ENCODE measurements at places on chromosomes 7 and 10. TPM values are rescaled to one million over a fixed set of nuclear protein-coding genes. Genes with fewer than 3 reads are reported as not detected.

GRCh38 chr7:108007762-108008161 is 4.8 kb upstream of the LAMB1 start:
- no peak for DNase-seq

DNA sequence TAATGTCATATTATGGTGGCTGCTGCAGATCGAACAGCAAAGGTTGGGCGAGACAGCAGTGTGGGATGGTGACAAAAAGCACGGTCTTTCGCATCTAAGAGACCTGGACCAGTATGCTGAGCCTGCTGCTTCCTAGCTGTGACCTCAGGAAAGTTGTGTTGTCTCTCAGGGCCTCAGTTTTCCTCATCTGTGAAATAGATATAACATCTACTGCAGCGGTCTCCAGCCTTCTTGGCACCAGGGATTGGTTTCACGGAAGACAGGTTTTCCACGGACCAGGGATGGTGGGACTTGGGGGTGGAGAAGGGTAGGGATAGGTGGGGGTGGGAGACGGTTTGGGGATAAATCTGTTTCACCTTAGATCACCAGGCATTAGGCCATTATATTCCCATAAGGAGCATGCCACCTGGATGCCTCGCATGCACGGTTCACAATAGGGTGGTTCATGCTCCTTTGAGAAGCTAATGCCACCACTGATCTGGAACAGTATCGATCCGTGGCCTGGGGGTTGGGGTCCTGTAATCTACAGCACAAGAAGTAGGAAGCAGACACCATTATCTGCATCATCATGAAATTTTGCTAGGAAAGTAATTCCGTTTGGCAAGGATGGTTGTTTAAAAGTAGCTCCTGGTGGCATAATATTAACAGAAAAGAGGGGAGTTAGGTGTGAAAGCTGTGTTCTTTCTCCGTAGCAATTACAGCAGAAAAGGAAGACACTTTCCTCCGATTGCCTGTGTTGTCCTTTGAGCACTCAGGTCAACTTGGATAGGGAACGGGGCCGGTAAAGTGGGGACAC is 10.8 kb downstream of the KLF6 start:
- DNase-seq, result no peak

DNA sequence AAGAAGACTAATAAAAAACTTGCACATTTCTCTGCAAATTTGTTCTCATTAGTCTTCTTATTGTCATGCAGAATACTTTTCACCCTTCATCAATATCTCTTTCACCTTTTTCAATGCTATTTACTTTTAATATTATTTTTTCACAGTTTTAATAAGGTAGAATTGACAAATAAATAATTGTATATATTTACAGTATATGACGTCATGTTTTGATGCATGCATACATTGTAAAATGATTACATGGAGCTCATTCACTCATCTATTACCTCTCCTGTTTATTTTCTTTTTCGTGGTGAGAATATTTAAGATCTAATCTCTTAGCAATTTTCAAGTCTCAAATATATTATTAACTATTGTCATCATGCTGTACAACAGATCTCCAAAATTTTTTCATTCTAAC is 658.2 kb upstream of the MKI67 start:
- no peak for DNase-seq

- DNase-seq, result no peak
Observed at GRCh38 chr7:135164357-135165061, 6.0 kb downstream of the CYREN start.

DNA sequence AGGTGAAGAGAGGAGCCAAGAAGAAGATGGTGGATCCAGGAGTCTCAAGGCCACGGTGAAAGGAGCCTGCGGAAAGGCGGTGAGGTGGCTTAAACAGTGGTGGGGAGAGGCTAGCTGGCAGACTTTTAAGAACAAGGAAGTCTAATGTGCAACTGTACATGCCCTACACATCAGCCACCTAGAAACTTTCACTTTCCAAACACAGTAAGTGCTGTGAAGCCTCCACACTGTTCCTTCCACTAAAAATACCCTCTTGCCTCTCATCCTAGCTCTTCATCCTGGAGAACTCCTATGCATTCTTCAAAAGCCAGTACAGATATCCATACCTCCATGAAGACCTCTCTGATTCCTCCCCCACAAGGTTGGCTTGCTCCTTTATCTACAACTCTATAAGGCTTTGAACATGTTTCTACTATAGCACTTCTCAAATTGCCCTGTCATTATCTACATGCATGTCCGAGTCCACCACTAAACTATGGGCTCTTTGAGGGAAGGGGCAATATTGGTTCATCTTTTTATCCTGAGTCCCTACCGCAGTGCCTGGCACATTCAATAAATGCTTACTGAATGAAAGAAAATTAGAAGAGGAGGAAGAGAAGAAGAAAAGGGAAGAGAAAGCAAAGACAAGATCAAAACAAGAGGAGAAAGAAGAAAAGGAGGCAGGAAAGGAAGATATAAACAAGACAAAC is 54.2 kb downstream of the DNAJC12 start:
- DNase-seq, result no peak

GRCh38 chr7:128121711-128122530 is 90.7 kb upstream of the LRRC4 start:
- no peak for DNase-seq

DNA sequence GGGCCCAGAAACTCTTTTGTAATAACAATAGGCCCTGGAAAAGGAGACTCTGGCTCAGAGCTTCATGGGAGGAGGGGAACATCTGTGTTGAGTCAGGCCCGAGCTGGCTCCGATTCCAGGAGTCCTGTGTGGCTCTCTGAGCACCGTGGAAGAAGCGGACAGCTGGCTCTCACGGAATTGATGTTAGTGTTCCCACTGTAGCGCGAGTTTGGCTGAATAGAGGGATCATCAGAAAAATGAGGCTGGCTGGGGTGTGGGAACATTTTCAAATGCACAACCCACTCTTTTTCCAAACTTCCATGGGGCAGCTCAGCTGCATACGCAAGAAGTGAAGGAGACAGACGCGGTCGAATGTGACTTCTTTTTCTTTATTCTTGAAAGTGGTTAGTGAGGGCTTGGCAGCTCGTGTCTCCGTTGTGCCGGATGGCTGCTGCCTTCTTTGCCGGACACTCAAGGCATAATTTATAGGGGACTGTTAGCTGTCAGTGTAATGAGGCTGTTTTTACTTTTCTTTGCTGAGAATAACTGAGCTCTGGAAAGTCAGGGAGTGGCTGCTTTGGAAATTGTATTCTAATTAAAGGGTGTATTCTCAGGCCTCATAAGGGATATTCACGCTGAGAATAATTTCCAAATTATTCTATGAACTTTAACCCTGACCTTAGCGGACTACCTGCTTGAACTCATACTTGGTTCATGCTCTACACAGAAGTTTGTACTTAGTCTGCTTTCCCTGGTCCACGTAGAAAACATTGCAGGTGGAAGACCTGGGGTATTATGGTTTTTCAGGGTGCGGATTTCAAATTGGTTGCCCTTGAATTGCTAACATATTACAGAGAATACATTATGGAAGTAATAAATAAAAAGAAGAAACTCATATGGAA is 23.1 kb downstream of the MDFIC start:
- no peak for DNase-seq

DNA sequence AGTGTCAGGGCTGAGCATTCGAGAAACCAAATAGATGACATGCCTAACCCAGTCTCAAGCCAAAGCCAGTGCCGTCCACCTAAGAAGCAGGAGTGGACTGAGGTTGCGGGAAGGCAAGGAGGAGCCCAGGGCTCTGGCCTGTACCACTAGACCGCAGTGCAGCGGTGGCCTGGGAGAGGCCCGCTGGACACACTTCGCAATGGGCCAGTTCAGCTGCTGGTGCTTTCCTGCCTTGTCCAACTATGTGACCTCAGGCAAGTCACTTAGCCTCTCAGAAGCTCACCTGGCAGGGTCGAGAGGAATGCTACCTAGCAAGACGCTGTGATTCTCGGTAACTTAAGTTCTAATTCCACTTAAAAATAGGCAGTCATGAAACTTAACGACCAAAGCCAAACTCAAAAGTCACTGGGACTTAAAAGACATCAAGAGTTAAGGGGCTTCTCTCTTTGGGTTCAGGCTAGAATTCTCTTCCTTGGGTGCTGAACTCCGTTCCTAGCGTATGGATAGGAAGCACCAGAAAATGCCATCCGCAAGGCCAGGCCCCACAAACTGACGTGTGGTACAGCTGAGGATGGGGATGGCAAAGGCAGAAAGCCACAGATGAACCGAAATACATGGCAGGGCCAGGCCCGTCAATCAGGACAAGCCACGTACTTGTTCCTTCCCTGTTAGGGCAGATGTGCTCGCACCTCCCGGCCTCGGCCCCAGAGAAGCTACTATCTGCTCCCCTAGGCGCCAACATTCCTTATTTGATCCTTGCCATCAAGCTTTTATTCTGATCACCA is 34.2 kb downstream of the CTBP2 start:
- no peak for DNase-seq

DNA sequence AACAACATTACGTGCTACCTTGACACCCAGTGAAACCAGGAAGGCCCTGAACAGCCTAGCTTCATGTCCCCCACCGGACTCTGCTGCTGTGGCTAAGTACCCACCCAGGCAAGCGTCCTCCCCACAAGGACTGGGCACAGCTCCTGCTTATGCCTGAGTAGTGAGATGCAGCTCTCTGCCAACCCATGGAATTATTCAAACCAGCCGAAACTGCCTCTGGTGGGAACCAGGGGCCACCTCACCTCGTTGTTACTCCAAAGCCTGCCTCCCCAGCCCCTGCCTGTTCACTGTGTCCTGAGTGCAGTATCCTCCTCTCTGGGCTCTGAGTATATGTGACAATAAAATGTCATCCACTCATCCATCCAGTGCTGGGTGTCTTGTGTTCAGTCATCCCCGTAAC is 52.4 kb downstream of the CAMK2B start:
- no peak for DNase-seq

DNA sequence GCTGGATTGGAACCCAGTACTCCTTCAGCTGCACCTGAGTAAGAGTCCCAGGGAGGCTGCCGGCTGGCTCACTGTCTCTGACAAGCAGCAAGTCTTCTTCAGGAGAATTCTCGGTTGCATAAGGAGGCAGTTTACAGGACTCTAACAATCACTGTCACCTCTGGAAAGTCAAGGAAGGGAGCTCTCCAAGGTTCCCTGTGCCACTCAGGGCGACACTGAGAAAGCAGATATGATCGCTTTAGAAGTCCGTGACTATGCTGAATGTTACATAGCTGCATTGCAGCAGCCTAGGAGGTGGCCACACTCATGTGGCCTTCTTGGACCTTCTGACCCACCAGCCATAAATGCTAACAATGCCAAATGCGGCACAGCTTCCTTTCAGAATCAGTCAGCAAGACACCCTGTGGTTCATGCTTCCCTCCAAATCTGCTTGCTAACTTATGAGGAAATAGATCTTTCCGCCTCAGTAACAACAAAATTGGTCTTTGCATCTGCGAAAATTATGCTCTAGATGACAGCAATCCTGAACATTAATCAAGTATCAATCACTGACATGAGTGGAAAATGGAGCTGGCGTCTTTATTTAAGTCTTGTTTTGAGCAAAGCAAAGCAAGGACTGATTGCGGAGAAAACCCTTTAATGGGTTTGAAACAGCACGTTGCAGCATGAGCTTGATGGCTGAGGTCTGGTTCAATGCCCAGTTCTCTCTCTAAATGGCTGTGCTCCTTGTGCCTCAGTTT is 132.9 kb downstream of the ATXN7L1 start:
- DNase-seq, result no peak

GRCh38 chr7:27128776-27129728 is 1.5 kb downstream of the HOXA4 start:
- no peak for DNase-seq

- no peak for DNase-seq
Observed at GRCh38 chr7:111132833-111133232, 41.9 kb downstream of the LRRN3 start.

- DNase-seq, result no peak
Observed at GRCh38 chr10:74955796-74956195, 129.4 kb downstream of the KAT6B start.

DNA sequence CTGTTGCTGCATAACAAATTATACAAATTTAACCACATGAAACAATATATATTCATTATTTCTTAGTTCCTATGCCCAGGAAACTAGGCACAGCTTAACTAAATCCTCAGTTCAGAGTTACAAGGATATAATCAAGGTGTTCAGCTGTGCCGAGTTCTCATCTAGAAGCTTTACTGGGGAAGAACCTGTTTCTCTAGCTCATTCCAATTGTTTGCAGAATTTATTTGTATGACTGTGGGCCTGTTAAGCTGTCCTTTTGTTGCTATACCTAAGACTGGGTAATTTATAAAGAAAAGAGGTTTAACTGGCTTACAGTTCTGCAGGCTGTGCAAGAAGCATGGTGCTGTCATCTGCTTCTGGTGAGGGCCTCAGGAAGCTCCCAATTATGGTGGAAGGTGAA is 21.8 kb upstream of the MDFIC start:
- DNase-seq, result no peak

- no peak for DNase-seq
Observed at GRCh38 chr7:82697897-82698296, 254.3 kb upstream of the CACNA2D1 start.

DNA sequence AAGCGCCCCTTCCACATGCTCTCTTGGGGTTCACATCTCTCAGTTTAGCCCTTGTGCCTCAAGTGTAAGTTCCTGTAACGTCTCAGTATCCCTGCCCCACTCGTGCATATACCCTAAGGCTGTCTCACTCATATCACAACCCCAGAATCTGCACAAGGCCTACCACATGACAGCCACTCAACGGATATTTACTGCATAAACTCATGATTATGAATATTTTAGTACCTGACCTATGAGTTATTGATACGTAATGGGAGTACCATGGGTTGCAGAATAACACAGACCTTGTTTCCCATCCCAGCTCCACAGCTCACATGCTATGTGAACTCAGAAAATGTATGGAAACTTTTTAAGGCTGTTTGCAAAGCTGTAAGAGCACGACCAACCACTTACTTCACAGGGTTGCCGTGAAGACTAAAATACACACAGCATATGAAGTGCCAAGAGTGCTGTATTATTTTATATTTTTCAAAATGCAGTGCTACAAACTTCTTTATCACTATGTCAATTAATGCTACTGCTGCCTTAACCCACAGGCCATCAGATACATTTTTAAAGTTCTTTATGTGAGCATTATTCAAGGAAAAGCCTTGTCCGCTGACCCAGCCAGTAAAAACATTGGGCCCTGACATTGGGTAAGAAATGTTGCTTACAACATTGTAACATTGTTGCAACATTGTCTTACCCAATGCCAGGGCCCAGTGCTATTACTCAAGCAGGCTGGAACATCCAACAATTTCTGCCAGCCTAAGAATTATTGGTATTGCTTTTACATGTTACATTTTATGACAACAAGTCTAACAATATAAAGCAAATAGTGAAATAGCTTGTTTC is 97.2 kb downstream of the JAZF1 start:
- no peak for DNase-seq

GRCh38 chr10:131831561-131831960 is 69.2 kb upstream of the PPP2R2D start:
- DNase-seq, result no peak

GRCh38 chr7:38831259-38831996 is 77.6 kb downstream of the VPS41 start:
- DNase-seq, result no peak

Gene PLXDC2
- total RNA-seq, result 11.8 TPM

Gene OPN4
- total RNA-seq, result not detected

Gene PRSS2
- total RNA-seq, result not detected

Gene CCL26
- total RNA-seq, result not detected

Gene ITPRID1
- not detected for total RNA-seq

Gene WNT8B
- not detected for total RNA-seq

Gene RBP3
- not detected for total RNA-seq

Gene GRK5
- total RNA-seq, result 13.9 TPM

Data from T-helper 17 cell (primary cell).